ENCODE measurements at places on chromosomes 7 and 10.

DNA sequence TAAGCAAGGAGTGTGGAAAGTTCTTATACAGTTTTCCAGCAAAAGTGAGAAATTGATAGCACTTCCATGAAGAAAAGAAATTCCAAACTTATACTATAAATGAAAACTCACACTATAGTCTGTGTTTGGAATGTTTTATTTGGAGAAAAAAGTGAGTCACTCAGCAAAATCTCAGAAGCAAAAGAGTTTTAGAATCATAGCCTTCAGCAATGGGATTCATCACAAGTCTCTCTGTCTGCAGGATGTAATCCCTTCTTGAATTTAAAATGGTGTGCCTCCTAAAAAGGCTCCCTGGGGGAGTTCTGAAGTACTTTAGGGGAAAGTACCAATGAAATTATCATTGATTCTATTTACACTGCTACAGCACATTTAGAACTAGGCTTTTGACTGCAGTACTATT, 756.4 kb downstream of the XPNPEP1 start:
- DNase-seq, result no peak

- DNase-seq, result no peak
Measured at GRCh38 chr7:73828107-73828803, 2.5 kb upstream of the CLDN4 start.

- DNase-seq, result no peak
Measured at GRCh38 chr10:113213035-113213434, 263.0 kb downstream of the TCF7L2 start.

DNA sequence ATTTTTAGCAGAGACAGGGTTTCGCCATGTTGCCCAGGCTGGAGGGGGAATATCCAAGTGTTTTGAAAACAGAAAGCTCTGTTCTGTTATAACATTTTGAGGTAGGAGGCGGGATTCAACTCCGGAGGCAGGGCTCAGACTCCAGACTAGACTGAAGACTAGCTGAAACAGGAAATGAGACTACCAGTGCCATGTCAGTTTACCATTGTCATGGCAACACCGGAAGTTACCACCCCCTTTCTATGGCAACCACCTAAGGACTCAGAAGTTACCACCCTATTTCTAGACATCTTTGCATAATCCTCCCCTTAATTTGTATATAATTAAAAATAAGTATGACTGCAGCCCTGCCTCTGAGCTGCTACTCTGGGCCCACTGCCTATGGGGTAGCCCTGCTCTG, 1069.1 kb upstream of the AUTS2 start:
- DNase-seq, result no peak

GRCh38 chr7:110534241-110534931, 556.5 kb upstream of the LRRN3 start:
- no peak for DNase-seq

DNA sequence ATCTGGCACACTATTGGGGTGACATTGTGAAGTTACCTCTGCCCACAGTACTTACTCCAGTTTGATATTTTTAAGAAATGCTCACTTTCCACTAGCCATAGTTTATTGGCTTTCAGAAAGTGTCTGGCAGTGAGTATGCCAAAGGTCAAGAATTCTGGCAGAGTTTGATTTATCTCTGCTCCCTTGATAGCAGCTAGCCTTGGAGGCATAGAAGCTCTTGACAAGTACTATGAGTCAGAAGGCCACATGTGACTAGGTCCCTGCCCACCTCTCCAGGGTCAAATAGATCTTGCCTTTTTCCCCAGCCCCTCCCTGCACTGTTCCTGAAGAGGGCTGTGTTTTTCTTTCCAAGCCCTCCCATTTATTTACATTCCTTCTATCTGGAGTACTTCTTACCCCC, 202.2 kb downstream of the AUTS2 start:
- no peak for DNase-seq

DNA sequence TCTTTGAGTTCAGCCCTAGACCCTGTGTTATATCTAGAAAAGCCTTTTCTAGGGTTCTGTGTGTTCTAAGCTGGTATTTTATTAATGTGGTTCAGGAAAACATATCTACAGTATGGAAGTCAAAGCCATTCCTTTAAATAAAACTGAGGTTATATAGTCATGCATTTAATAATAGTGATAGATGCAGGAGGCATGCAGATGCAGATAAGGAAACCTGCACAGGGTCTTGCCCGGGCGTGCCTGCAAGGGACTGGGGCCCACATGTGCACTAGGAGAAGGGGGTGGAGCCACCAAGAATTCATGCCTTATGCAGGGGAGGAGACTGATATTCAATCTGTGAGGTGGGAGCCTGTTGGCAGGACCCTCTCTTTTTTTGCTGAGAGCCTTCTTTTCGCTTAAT, 171.5 kb downstream of the PRPF18 start:
- DNase-seq, result no peak

DNA sequence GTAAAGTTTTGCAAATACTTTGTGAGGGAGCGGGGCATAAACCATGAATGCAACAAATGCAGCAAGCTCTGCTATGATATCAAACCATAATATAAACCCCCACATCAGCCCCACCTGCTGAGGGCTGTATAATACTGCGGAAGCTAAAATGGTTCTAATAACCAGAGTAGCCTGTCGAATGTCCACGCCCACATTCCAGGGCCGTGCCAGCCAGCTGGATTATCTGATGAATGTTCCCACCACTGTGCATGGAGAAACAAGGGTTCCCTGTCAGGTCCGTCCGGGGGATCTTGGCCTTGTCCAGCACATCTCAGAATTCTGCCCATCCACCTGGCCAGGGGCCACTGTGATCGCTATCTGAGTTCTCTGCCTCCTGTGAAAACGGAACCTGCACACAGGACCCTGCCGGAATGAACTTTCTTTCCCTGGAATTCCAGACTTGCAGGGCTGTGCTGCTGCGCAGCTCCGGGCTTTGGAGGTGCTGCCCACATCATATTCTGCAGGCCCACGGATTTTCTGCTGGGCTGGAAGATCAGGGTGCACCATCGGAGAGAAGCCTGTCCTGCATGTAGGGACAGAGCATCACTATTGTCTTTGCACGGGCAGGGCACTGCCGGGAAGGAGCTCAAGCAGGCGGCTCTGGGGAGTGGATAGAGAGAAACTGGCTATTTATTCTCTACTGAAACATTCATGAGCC, 77.0 kb upstream of the GNA12 start:
- no peak for DNase-seq

DNA sequence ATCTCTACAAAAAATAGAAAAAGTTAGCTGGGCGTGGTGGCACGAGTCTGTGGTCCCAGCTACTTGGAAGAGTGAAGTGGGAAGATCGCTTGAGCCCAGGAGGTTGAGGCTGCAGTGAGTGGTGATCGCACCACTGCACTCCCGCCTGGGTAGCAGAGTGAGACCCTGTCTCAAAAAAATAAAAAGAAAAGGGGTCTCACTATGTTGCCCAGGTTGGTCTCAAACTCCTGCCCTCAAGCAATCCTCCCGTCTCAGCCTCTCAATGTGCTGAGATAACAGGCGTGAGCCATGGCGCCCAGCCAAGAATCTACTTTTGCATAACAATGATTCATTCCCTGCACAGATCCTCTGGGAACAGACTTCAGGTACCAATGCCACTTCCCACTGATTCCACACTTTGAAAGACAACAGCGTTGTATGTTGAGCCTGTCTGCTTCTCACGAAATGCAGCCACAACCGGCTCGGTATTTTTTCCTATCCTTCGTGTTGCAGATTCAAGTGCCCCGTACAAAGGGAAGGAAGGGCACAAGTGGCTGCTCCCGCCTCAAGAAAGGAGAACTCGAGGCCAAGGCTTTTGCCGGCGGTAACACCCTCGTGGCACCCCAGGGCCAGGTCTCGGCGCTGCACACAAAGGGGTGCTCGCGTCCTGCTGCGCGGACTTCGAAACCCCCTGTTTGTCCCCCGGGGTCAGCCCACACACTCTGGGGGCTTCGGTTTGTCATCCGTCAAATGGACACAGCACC, 745 bp downstream of the DAGLB start:
- peak; percentile 42 for DNase-seq

GRCh38 chr10:26516540-26517101, 78.5 kb downstream of the APBB1IP start:
- DNase-seq, result no peak

DNA sequence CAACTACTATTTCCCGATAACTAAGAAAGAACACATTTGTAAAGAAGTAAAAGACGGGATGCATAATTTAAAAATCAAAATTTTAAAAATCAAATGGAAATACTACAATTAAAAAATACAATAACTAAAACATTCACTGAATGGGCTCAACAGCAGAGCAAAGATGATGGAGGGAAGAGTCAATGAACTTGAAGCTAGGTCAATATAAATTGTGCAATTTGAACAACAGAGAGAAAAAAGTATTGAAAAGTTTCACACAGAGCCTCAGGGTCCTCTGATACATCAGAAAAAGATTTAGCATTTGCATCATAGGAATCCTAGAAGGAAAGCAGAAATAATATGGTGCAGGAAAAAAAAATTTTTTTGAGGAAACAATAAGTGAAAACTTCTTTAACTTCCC, 581.0 kb downstream of the KCNMA1 start:
- DNase-seq, result no peak

GRCh38 chr10:110481919-110482318, 15.8 kb upstream of the DUSP5 start:
- DNase-seq, result no peak

DNA sequence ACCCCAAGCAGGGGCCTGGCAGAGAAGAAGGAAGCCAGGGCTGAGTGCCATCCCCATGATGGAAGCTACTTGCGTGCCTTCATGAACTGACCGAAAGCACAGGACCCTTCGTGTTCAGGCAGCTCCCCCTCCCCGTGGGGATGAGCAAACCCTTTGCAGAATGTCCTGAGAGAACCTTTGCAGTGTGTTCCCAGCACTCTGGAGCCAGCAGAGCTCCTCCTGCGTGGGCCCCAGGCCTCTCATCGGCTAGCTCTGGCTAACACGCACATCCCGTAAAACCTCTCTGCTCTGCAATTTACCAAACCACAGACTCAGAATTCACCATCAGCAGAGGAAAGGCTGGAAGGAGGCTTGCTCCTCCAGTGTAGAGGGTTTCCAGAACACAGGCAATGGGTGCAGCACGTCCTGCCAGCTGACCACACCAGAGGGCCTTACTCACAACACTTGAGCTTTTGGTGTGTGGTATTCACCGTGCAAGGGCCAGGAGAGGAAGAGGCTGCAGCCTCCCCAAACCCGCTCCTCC, 3.1 kb downstream of the SH3PXD2A start:
- DNase-seq, result no peak

DNA sequence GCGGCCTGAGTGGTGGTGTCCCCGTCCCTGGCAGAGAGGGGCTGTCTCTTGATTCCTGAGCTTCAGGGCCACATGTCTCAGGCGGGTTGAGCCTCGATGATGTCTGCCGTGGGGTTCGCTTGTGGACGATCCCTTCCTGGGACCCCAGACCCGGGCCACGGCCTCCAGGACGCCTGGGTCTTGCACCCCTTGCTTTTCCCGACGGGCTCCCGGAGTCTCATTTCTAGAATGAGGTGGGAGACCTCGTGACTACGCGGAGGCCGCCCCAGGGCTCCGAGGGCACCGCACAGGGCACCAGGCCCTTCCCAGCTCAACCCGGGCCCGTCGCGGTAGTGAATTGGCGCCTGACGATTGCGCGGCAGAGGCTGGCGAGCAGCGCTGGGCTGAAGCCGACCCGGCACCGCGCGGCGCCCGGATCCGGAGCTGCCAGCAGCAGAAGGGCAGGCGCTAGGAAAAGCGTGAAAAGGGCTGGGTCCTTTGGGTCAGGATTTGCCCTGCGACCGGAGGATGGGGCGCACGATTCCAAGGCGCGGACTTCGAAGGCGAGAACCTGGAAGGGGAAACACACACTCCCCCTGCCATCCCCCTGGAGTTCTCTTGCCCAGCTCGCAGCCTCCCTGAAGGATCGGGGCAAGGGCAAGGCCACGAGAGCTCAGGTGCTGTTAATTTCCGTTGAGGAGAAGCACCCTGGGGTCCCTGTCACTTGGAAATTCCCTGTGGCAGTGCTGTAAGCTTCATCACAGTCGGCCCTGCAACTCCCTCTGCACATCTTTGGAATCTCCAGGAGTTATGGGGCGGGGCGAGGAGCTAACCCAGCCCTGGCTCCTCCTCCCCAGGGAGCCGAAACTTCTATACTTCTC, 15.5 kb downstream of the TLX1 start:
- DNase-seq, result no peak

DNA sequence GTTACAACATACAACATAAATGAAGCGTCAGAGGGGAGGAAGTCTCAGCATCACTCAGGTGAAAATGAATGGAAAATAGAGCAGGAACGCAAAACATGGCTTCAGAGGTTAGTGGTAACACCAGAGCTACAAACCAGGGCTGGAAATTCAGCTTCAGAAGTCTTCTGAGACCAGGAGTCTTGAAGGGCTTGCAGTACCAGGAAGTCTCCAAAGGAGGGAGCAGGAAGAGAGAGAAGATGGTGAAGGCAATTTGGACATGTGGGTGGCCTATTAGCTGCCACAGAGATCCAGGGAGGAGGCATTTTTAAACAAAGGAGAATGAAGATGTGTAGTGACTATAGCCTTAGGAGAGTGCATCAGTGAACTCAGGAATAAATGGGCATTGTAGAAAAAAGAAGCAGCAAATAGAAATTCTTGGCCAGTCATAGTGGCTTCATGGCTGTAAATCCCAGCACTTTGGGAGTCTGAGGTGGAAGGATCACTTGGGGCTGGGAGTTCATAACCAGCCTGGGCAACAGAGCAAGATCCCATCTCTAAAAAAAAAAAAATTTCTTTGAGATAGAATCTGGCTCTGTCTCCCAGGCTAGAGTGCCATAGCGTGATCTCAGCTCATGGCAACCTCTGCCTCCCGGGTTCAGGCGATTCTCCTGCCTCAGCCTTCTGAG, 9.3 kb upstream of the TET1 start:
- DNase-seq, result peak; percentile 62

- no peak for DNase-seq
Measured at GRCh38 chr7:12002428-12002827, 170.4 kb upstream of the THSD7A start.

All from globus pallidus (tissue), 1 donor.